NCI-H1105 (cell line): ENCODE measurements at places on chromosomes 3 and 15.

GRCh38 chr3:143814443-143814889 is 33.8 kb downstream of the SLC9A9 start:
- no peak for DNase-seq

GRCh38 chr15:32641517-32642059 is at the start of gene SCG5:
SCG5 (plus strand) TSS chr15:32641710; CDS start chr15:32643593, 1,883 bp downstream.
- DNase-seq, result peak; percentile 75

GRCh38 chr3:31895471-31895870 is 85.6 kb downstream of the OSBPL10 start:
- no peak for DNase-seq

GRCh38 chr15:80878242-80878866 is 99.2 kb downstream of the CEMIP start:
- DNase-seq, result no peak

DNA sequence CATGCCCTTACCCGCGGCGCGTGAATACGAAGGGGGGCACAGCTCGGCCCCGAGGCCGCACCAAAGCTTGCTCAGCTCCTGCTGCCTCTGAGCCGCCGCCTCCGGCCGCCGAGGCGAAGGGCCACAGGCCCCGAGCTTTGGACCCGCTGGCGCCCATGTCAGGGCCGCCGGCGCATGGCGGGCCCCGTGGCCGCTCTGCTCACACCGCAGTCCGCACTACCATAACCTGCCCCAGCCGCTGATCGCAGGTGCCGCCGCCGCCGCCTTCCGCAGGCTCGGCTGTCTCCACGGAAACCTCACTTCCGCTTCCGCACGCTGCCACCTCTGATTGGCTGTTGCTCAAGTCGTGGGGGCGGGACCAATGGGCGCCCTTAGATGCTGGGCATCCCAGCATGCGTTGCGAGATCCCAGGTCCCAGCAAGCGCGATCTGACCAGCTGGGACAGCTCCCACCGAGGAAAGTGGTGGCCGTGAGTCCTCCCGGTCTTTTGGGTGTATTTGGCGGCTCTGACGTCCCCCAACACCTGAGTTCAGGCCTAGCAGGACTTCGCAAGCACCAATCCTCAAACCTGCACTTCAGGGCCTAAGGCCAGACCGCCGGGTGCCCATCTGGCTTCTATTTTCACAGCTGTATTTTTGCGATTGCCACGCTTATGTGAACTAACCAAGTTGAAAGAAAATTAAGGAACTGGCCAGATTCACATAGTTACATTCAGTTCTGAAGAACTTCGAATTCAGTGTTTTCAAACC is at the start of gene TUSC2:
TUSC2 (minus strand) TSS at position 281 of the 749 bp plus-strand sequence; CDS start at position 157, 124 bp downstream.
- peak; percentile 93 for DNase-seq

- no peak for DNase-seq
These were observed 35.0 kb downstream of the SERP1 start for GRCh38 chr3:150511122-150511821.

GRCh38 chr3:190357468-190357867 is 30.5 kb upstream of the CLDN16 start:
- no peak for DNase-seq
